Tibial nerve (tissue), 4 donors: ENCODE measurements at places on chromosomes 16 and 17. TPM values are rescaled to one million over a fixed set of nuclear protein-coding genes. Genes with fewer than 3 reads are reported as not detected.

DNA sequence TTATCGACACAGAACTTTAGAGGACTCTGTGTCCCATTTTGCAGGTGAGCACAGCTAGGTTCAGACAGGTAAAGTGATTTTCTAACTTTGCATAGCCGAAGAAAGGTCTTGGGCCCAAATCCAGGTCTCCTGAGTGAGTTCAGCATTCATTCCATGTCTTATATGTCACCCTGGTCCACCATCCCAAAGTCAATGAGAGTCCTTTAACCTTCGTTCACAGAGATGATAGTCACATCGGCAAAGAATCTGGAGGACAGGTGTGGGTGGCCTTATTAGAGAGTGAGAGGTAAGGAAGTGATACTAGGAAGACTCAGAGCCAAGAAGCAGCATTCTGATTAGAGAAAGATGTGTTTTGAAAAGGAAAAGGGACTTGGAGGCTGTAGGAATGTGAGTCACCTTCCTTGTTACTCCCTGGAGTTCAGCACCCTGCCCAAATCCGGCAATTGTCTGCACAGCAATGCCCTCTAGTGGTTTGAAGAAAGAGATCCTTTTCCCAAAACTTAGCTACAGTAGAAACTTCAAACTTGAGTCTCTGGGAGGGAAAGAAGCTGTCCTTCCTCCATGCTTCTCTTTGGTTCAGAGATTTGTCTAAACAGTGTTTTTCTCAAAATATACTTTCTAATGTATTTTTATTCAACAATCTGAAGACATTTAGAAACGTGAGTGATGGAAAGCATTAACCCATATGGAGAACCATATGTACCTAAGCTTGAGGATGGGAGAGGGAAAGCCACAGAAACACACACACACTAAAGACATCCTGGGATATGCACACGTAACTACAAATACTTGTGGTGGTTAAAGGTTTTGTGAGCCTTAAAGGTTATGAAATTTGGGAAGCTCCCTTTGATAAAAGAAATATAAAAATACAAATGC is 96.4 kb upstream of the SHISA6 start:
- no peak overlapping the region for H3K27ac ChIP-seq
- no peak overlapping the region for H3K4me3 ChIP-seq
- H3K27me3 ChIP-seq = no peaks in the 10 kb centered on the region
- H3K36me3 ChIP-seq = no peaks in the 10 kb centered on the region
- DNase-seq = no peak
- H3K4me1 ChIP-seq = no peaks in the 10 kb centered on the region

The ZNF469 gene
- 1.2 TPM for total RNA-seq

GRCh38 chr16:51129105-51129504 is 22.0 kb downstream of the SALL1 start:
- H3K27ac ChIP-seq = no peak overlapping the region
- no peak overlapping the region for H3K4me3 ChIP-seq
- no peak for DNase-seq
- no peaks in the 10 kb centered on the region for H3K36me3 ChIP-seq
- H3K4me1 ChIP-seq = peaks cover under 1% of the 10 kb centered on the region
- peaks cover 18% of the 10 kb centered on the region for H3K27me3 ChIP-seq

The GDPD1 gene
- total RNA-seq = 3.5 TPM

The SLC7A5 gene
- 5.5 TPM for total RNA-seq

GRCh38 chr17:71681427-71682173 is 439.2 kb upstream of the SOX9 start:
- no peaks in the 10 kb centered on the region for H3K4me1 ChIP-seq
- DNase-seq = no peak
- no peaks in the 10 kb centered on the region for H3K27me3 ChIP-seq
- H3K4me3 ChIP-seq = no peak overlapping the region
- no peak overlapping the region for H3K27ac ChIP-seq
- H3K36me3 ChIP-seq = no peaks in the 10 kb centered on the region

DNA sequence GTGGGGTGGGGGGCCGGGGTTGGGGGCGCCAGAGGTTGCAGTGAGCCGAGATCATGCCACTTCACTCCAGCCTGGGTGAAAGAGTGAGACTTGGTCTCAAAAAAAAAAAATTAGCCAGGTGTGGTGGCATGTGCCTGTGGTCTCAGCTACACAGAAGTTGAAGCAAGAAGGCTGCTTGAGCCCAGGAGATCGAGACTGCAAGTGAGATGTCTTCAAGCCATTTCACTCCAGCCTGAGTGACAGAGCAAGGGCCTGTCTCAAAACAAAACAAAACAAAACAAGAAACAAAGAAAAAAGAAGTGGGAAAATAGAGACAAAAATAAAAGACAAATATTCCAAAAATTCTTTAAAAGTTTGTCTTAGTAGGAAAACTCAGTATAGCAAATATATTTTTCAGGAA is 135.1 kb upstream of the CORO6 start:
- H3K4me1 ChIP-seq = no peaks in the 10 kb centered on the region
- peaks cover 24% of the 10 kb centered on the region for H3K36me3 ChIP-seq
- H3K4me3 ChIP-seq = peak overlapping the region; percentile 65
- H3K27ac ChIP-seq = no peak overlapping the region

- no peaks in the 10 kb centered on the region for H3K27me3 ChIP-seq
- no peaks in the 10 kb centered on the region for H3K36me3 ChIP-seq
- H3K4me3 ChIP-seq = no peak overlapping the region
- peaks cover 31% of the 10 kb centered on the region for H3K4me1 ChIP-seq
- H3K27ac ChIP-seq = peak overlapping the region; percentile 80
Observed at GRCh38 chr17:76252040-76252954, 12.0 kb upstream of the RNF157 start.

DNA sequence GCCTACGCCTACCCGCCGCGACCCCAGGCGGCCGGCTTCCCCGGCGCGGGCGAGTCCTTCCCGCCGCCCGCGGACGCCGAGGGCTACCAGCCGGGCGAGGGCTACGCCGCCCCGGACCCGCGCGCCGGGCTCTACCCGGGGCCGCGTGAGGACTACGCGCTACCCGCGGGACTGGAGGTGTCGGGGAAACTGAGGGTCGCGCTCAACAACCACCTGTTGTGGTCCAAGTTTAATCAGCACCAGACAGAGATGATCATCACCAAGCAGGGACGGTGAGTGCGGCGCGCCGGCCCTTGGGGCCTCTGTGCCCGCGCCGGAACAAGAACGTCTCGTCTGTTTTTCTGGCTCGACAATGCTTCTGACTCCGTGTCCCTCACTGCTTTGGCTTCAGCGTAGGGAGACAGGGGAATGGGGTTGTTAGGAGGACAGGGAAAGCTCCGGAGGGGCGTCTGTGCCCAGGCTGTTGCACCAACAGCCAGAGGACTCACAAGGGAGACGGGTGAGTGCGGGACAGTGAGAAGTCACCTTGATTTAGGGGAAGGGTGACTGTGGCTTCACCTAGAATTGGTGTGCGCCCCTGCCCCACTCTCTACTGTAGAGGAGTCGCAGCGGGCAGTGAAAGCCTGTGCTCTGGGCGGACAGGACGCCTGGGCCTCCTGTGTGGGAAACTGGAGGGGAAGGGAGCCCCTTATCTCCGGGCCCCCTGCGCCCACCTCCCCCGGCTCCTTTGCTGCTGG is 806 bp downstream of the TBX21 start:
- H3K27ac ChIP-seq = peak overlapping the region; percentile 71
- no peaks in the 10 kb centered on the region for H3K4me1 ChIP-seq
- DNase-seq = no peak
- H3K4me3 ChIP-seq = no peak overlapping the region
- peaks cover 64% of the 10 kb centered on the region for H3K27me3 ChIP-seq

- no peak overlapping the region for H3K27ac ChIP-seq
- no peaks in the 10 kb centered on the region for H3K36me3 ChIP-seq
- no peak overlapping the region for H3K4me3 ChIP-seq
- H3K27me3 ChIP-seq = no peaks in the 10 kb centered on the region
Observed at GRCh38 chr17:40382251-40382650, 17.7 kb upstream of the GJD3 start.

- H3K4me1 ChIP-seq = peaks cover 46% of the 10 kb centered on the region
- peak overlapping the region; percentile 87 for H3K27ac ChIP-seq
- no peaks in the 10 kb centered on the region for H3K27me3 ChIP-seq
- H3K4me3 ChIP-seq = peak overlapping the region; percentile 90
Observed at GRCh38 chr17:6639586-6640535, 650 bp downstream of the KIAA0753 start.

The KCNAB3 gene
- 1.1 TPM for total RNA-seq

The NTN3 gene
- total RNA-seq = not detected

DNA sequence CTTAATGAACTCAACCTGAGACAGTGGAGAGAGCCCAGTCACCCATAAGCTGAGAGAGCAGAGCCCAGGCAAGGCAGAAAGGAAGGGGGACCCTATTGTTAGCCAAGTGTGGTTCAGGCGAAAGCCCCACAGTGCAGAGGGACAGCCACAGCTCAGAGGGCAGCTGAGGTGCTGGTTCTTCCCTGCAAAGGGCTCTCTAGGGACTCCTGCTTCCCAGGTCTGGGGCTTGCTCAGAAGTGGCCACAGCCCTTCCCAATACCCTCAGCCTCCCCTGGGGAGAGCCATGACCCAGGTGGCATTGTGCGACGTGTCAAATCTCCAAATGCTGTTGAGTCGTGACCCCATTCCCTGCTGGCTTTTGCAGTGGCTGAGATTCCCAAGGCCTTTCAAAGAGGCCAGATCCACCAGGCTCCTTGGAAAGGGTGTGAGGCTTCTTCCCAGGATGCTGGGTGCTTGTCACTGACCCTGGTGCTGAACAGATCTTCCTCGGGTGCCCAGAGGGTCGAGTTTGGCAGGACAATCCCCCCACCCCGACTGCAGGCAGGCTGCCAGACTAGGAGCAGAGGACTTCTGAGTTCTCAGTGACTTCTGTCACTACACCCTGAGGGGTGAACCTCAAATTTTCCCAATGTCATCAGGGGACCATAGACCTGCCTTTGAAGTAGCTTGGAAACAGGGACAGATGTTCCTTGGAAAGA is 2.5 kb upstream of the CCL17 start:
- no peak overlapping the region for H3K4me3 ChIP-seq
- no peaks in the 10 kb centered on the region for H3K4me1 ChIP-seq
- H3K27ac ChIP-seq = no peak overlapping the region
- no peak for DNase-seq
- H3K27me3 ChIP-seq = no peaks in the 10 kb centered on the region

The RUNDC3A gene
- total RNA-seq = not detected

The ACSM2A gene
- total RNA-seq = not detected

GRCh38 chr17:19448341-19449268 is 37.6 kb downstream of the RNF112 start:
- no peaks in the 10 kb centered on the region for H3K27me3 ChIP-seq
- H3K36me3 ChIP-seq = no peaks in the 10 kb centered on the region
- H3K4me1 ChIP-seq = peaks cover 30% of the 10 kb centered on the region
- H3K4me3 ChIP-seq = no peak overlapping the region
- H3K27ac ChIP-seq = peak overlapping the region; percentile 75

The TMC8 gene
- total RNA-seq = 5.2 TPM

The TM4SF5 gene
- total RNA-seq = not detected

The MPG gene
- total RNA-seq = 82.5 TPM

The ATAD5 gene
- total RNA-seq = 1.3 TPM

DNA sequence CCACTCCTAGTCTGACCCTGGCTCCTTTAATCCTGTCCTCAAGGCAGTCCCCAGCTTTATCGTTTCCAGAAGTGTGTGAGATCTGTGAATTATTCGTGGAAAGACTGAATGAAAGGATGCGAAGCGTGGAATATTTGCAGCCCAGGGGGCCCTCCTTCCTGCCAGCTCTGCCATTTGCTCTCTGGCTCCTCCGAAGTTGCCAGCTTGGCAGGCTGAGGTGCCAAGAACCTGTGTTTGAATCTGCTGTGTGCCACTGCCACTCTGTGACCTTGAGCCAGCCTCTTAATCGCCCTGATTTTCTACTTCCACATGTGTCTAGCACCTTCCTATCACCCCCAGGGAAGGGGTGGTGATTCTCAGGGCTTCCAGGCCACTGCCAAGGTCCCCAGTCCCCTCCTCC is 10.8 kb downstream of the TBKBP1 start:
- DNase-seq = no peak
- H3K4me1 ChIP-seq = peaks cover 14% of the 10 kb centered on the region
- no peaks in the 10 kb centered on the region for H3K36me3 ChIP-seq
